ENCODE measurements at places on chromosomes 11 and 22.

GRCh38 chr11:102467080-102467708, 14.6 kb upstream of the TMEM123 start:
- DNase-seq = no peak

DNA sequence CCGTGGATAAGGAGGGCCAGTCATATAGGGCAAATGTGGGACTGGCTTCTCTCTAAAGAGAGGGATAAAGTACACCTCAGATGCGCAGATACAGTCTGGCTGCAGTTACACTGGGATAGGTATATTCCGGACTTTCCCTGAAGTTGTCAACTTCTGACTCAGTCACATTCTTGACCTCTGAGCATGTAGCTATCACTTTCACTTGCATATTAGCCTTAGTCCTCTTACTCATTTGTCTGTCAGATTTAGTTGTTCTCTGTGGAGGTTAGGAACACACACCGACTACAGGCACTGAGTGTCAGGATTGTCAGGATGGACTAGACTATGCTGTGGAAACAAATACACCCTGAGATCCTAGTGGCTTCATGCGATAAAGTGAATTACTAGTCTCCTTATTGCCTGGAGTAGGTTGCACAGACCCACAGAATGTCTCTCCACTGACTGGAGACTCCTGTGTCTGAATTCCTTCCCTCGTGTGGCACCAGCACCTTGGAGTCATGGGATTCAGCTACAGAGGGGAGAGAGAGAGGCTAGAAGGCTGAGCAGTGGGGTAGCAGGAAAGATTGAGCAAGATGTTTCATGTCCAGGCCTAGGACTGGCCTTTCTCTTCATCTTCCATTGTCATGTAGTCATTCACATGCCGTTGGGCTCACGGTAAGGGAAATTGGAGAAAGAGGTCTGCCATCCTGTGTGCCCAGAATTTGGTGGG, 654.3 kb downstream of the NTM start:
- DNase-seq = no peak

GRCh38 chr22:30078320-30079311, 1.6 kb upstream of the HORMAD2 start:
- no peak for DNase-seq

DNA sequence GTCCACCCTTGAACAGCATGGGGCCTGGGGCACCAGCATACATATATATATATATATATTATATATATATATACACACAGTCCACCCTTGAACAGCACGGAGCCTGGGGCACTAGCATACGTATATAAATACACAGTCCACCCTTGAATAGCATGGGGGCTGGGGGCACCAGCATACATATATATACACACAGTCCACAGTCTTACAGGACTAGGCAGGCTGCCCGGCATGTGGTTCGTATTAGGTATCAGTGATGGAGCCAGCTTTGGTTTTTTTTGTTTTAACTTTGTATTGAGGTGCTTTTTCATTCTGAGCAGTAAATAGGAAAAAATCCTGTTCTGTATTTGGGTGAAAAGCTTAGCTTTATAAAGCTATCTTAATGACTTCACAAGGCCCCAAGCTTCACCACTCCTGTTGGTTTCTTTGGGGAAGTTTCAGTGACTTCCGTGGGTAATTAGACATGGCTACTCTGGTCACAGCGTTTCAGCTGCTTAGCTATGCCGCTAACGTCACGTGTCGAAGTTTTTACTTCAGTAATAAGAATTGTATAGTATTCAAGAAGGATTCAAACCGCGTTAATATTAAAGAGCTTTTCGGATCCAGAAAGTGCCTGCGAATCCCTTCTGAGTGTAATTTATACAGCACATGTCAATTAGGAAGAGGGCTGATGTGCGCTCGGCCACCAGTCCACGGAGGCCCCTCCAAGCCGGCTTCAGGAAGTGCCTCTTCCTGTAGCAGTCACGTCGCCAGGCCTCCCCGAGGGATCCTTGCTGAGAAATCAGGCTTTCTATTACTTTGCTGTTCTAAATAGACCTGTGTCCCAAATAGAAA, 179.7 kb downstream of the TBC1D22A start:
- DNase-seq = no peak

GRCh38 chr22:42773167-42773566, 52.5 kb upstream of the A4GALT start:
- DNase-seq = no peak

DNA sequence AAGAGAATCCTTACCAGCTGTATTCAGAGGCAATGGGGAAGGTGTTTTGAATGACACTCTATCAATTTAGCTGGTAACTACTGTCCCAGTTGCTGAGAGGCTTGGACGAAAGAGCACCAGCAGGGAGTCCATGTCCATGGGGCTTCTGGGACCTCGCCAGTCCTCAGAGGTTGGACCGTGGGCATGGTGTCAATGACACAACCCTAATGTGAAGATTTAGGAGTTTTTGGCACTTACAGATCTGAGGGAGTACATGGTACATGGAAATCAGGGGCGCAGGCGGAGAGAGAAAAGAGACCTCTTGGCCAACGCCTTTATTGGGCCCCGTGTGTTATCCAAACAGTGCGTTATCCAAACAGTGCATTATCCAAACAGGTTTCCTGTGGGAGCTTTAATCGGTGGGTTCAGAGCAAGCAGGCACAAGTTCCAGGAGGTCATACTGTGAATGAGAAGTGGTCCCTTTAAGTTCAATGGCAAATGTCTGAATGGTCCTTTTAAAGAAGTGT, 169.1 kb upstream of the B3GAT1 start:
- DNase-seq = no peak

- no peak for DNase-seq
Observed at GRCh38 chr11:111823131-111823530, 48.2 kb downstream of the ALG9 start.

DNA sequence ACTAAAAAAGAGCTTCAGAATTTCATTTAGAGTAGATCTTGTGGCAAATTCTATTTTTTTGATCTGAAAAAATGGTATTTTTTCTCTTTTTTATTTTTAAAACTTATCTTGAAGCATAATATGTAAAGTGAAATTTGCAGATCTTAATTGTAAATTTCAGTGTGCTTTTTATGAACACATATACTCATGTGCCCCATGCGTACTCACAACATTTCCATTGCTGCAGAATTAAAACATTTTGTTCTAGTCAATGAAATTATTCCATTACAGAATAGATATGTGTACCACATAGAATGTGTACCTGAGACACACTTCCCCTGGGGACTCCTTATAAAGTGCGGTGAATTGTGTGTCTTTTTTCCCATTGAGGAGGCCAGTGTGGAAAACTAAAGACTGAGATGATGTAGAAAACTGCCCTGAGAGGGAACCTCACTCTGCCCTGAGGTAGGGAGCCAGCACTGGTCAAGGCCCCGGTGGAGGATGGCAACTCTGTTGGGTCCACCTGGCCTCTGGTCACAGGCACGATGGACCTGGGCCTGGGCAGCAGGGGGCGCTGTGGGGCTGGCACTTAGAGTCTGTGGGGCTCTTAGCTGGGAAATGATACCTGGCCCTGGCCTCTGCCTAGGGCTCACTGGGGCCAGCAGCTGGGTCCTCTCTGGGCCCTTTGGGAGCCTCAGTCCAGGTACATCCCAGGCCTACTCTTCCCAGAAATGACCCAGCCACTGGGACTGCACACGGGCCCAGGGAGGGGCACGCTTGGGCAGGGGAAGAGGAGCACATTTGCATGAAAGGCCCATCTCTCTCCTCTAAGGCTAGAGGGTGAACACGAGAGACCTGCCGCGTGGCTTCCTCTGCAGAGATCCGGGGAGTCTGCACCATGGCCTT, 77.9 kb upstream of the TOP3B start:
- DNase-seq = peak; percentile 43

GRCh38 chr11:86696004-86696403, 23.6 kb upstream of the ME3 start:
- no peak for DNase-seq
